ENCODE measurements at places on chromosomes 4 and X. TPM values are rescaled to one million over a fixed set of nuclear protein-coding genes. Genes with fewer than 3 reads are reported as not detected.

ZFP42 gene
- total RNA-seq = 0.58 TPM

SPANXA1 gene
- total RNA-seq = not detected

TLR8 gene
- not detected for total RNA-seq

GPR173 gene
- total RNA-seq = 2.0 TPM

STBD1 gene
- total RNA-seq = 8.8 TPM
